Hematopoietic multipotent progenitor cell treated with erythropoietin and hydrocortisone succinate and interleukin-3 and kit ligand, for 4 days (in vitro differentiated cells): ENCODE measurements at places on chromosomes 6 and 20.
A peak's percentile ranks its signal among the peaks of the same experiment; 100 is the strongest.

GRCh38 chr6:15368873-15369272 is 123.0 kb downstream of the JARID2 start:
- peak; percentile 74 for DNase-seq

GRCh38 chr20:4326195-4327065 is 311.1 kb upstream of the RNF24 start:
- peak; percentile 14 for DNase-seq

- DNase-seq: no peak
Observed at GRCh38 chr6:41917528-41917927, 3.4 kb downstream of the MED20 start.

DNA sequence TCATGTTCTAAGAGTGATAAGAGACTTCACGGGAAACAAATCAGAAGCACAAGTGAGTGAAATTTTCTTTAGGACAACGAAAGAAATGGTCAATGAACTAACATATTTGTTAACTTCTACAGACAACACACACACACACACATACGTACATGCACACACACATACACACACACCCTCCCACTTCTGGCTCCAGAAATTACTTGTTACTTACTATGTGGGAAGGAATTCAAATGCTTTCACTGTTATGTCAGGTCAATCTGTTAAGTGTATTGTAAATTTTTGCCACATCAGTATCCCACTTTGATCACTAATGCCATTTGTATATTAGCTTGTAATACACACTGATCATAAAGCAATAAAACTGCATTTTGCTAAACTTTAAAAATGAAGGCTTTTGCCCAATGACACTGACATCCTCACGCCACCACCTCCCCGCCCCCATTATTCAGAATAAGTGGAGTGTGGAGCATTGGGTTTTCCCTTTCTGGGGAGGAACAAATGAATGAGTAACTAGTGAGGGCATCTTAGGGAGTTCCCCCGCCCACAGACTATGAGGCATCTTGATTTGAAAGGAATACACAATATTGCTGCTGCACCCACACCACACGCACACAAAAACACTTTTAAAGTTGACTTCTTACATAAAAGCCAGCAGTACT is 76.2 kb downstream of the ATXN1 start:
- no peak for DNase-seq

GRCh38 chr6:62669831-62670230 is 383.8 kb upstream of the KHDRBS2 start:
- no peak for DNase-seq
